T-cell (primary cell): ENCODE measurements at places on chromosomes 6 and 20.

DNA sequence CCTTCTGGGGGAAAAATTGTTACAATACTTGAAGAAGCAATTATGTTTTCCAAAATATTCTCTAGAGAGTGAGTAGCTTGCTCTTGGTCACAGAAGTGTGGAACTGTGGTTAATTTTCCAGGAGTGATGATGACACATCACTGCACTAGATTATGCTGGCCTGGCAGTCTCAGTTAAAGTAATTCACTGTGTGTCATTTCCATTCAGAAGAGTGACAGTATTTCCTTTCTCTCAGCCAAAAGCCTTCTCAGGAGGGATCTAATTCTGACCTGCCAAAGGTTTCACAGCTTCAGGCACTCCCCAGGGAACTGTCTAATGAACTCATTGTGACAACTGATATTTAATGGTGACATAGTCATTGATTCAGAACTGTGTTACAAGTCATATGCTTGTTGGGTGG is 517.5 kb downstream of the TBC1D32 start:
- DNase-seq = no peak

DNA sequence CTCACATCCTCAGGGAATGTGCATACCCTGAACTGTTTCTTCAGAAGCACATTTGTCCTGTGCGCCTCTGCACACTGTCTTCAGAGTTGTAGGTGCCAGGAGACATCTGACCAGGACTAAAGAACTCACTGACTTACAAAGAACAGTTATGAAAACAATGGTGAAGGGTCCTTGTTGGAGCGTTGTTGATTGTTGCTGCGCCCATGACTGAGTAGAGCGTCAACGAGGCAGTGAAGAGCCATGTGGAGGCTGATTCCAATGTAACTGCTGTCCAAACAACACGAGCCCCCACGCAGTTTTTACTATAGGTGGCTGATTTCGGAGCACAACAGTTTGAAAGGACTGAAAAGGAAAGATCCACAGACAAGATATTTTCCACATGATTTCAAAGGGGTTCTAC is 380.3 kb downstream of the CDH26 start:
- no peak for DNase-seq

DNA sequence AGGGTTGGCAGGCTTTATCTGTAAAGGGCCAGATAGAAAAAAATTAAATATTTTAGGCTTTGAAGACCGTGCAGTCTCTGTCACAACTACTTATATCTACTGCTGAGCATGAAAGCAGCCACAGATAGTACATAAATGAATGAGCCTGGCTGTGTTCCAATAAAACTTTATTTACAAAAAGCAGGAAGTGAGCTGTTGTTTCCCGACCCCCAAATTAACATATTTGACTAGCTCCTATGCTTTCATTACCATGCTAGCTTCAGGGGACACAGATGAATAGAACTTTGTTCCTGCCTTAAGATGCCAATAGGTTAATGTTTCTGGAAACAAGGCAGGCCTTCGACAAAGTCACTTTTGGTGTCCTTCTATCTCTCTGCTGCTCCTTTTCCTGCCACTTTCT is 1058.0 kb upstream of the FLRT3 start:
- DNase-seq = no peak

GRCh38 chr20:50107086-50107660 is 5.8 kb downstream of the UBE2V1 start:
- no peak for DNase-seq

DNA sequence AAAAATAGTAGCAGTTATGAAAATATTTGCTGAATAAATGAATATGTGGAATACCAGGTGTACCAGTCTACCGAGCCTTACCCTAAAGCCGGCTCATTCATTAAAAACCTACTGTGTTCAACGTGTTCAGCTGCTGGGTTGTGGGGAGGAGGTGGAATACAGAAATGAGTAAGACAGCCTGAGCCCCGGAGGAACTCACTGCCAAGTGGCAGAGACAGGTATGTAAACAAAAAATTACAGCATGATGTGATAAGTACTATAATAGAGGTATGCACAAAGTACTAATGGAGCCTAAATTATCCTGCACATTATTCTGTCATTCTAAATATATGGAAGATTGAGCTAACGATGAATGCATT is 6.8 kb upstream of the ADTRP start:
- no peak for DNase-seq

DNA sequence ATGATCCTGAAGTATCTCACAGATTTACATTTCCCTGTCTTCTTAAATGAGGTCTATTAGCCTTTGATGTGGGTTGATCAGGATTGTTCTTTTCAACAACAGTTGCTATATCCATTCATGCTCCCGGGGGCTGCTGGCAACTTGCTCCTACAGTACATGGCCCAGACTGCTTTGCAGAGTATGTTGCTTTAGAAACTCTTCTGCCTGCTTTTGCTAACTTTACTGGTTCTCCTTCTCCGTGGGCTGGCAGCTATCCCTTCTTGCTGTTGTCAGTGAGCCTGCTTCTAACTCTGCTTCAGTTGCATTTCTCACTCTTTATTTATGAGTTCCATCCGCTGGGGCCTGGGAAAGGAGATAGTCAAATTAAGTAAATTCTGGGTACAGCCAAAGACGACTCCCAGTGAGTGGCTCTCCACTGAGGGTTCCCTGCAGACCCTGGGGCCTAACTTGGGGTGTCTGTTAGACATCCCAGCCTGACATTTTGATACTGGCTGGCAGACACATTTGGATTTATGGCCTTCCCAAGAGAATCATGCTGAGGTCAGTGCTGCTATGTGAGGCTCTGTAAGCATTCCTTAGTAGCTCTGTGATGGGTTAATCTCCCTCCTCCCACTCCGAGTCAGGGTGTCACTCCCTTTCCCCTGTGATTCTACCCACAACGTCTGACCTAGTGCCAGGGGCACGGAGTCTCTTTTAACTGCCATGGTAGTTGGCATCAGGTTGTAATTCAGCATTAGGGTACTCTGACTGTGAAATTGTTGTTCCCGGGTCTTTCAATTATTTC is 73.6 kb downstream of the SLX4IP start:
- DNase-seq = no peak

DNA sequence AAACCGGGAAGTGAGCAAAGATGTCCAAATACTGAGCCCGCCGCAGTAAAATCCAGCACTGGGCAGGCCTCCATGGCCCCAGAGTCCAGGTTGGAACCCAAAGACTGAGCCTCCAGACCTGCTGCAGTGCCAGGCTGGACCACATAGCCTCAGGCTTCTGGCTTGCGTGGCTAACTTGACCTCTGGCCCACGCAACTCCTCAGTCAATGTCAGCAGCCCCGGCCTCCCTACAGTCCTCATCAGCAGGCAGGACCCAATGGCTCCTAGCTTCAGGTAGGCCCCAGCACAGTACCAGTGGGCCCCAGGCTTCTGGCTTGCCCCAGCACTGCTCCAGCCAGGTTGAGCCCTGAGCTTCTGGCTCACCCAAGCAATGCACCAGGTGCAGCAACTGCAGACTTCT is 245.1 kb upstream of the AFDN start:
- no peak for DNase-seq

DNA sequence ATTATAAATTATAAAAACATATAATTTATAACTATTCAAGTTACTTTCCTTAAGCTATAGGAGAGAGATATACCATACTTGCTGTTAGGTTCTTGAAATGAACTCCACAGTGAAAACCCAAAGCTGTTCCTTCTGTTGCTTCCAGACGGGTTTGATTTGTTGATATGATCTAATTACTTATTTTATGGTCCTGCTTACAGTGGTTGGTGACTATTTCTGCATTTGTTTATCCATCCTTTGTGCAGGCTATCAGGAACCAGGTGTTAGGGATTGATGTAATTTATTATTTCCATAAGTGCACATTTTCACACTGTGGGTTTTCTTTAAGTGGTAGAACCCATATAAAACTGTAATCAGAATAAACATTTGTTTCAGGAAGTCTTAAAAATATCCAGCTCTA is 167.1 kb downstream of the KIF6 start:
- DNase-seq = no peak

GRCh38 chr6:11397622-11398450 is 139.7 kb upstream of the TMEM170B start:
- no peak for DNase-seq

DNA sequence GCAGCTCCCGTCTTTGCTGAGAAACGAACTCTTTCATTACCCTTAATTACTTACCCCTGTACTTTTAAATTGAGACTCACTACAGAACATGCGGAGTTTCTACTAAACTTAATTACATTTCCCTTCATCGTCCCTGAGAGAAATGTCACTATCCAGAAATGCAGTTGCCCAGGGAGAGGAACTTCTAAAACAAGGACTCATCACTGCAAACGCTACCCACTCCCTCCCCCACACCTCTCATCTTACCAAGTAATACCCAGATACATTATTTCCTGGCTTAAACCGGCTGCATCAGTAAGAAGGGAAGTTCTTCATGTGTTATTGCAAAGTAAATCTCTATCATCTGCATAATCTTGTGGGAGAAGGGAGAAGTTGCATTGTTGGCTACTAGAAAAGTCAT is 138.3 kb downstream of the IPCEF1 start:
- no peak for DNase-seq

DNA sequence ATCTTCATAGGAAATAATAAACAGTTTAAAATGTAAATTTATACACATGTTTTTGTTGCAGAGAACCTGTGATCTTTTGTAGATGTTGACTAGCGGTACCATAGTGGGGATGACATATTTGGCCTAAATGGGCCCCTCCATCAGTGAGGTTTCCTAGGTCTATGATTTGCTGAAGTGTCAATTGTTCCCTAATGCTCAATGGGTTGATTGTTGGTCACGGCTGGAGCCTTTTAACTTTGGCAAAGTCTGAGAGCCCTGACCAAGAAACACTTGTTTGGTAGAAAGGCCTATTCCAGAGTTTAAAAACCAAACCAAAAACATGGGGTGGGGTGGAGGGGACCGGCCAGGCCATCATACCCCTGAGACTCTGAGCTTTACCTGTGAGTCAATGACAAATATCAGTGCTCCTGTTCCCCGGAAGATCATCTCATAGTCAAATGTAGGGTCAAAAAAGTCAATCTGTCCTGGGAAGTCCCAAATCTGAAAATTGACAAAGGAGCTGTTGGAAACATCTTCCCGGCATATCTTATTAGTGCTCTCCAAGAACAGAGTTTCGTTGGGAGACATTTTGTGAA is 25.1 kb downstream of the RRAGD start:
- DNase-seq = no peak

- DNase-seq = no peak
Measured at GRCh38 chr6:2714111-2714895, 36.4 kb downstream of the MYLK4 start.

- no peak for DNase-seq
Measured at GRCh38 chr6:161487694-161488093, 213.8 kb upstream of the AGPAT4 start.

- no peak for DNase-seq
Measured at GRCh38 chr20:49284818-49285217, 7.0 kb upstream of the ZNFX1 start.

DNA sequence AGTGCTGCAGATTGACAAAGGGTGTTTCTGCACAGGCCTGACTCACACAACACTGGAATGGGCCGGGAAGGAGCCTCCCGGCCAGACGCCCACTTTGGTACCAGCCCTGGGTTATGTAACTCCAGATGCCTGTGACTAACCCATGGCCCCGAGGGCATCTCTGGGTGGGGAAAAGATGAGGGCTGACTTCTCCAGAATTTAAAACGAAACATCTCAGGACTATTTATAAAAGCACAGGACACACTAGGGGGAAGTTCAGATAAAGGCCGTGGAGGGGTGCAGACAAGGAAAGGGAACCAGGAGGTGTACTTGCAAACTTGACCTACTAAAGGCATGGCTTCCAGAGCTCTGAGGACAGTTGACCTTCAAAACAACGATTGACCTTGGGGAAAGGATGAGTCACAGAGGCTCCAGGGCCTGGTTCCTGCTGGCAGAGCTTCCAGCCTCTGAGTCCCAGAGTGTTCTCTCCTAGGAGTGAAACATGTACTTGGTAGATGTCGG is 196.9 kb downstream of the NFATC2 start:
- DNase-seq = no peak

- no peak for DNase-seq
Measured at GRCh38 chr6:158852312-158853071, 33.3 kb upstream of the EZR start.
